ENCODE measurements at places on chromosomes 12 and 14.

GRCh38 chr12:14400599-14400998, 35.1 kb downstream of the ATF7IP start:
- DNase-seq = no peak

DNA sequence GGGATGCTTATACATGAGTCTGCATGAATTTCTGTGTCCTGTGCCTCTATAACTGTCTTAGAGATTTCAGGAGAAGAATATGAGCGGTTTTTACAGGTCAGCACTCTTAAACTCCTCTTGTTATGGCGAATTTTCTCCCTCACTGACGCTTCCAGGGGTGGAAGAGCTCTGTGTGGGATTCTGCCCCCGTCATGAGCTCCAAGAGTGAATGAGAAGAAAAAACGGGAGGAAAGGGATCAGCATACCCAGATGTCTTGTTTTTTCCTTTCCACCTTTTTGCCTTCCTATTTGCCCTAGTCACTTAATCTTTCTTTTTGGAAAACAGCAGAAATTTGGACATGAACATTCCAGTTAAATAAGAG, 651 bp downstream of the PFKM start:
- DNase-seq = no peak

DNA sequence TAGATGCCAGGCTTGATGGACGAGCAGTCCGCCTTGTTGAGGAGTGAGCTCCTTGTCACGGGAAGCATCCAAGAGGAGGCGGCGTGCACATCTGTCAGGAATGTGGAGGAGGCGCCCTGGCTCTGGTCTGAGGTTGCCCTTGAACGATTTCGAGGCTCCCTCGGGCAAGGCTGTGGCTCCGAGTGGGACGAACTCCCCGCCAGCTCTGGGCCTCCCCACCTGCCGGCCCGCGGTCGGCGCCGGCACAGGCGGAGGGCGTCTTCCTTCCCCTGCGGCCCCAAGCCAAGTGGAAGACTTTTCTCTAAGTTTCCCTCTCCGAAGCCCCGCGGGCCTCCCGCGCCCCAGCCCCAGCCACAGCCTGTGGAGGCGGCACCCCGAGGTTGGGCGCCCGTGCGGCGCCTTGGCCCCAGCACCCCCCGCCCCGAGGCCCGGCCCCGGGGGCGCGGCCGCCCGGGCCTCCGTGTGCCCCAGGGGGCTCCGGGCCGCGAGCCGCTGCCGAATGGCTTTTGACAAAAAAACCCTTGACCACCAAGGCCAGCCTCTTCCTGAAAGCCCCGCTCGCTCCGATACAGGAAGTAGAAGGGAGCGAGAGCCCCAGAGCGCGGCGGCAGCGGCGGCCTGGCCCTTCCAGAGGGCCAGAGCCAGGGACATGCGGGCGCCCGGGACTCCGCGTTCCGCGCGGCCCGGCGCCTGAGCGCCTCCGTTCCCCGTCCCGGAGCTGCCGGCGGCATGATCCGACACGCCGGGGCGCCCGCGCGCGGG, at the start of gene RIN3:
Gene RIN3, plus strand, starts transcription at position 578 of the 762 bp plus-strand sequence. Its CDS starts 152 bp downstream, at position 730.
- no peak for DNase-seq

DNA sequence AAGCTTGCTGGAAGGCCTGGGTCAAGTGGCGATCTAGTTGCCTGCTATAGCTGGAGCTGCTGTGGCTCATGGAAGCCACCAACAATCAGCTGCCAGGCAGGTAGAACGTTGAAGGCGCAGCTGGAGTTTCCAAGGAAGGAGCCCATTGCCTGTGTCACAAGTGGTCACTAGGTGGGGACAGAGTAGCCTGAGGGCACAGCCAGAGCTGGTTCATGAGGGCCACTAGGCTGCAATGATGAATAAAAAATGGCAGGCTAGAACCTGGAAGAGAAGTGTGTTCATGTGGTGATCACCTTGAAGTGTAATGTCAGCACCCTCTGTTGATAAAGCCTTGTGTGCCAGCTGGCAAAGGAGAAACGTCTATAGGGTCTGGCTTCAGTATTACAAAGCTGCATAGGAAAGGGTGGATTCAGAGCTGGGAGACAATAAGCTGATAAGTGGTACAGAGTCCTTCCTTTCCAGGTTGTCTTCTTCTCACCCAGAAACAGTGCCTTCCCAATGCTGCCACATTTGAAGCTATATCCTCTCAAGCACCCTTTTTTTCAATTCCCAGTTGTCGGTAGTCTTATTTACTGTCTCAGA, 165.8 kb downstream of the EMP1 start:
- peak; percentile 17 for DNase-seq

- no peak for DNase-seq
Measured at GRCh38 chr14:83908419-83908818, 1621.5 kb upstream of the FLRT2 start.

DNA sequence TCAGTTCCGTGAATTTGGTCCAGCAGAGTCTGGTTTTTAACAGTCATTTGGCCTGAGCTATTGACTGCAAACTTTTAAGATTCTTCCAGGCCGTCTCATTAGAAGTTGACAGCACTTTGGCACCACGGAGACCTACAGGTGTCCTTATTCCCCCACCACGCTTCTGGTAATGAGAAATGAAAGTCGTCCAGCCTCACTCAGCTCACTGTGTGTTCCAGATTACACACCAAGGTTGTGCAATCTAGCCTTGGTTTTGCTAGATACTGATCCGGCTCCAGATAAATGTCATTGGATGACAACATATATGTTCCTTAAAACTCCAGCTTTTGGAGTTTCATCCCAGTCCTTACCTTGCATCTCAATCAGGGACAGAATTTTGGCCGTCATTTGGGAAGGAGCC, 210.4 kb downstream of the CHST11 start:
- no peak for DNase-seq

- DNase-seq = no peak
Measured at GRCh38 chr14:53350866-53351265, 197.7 kb upstream of the DDHD1 start.

DNA sequence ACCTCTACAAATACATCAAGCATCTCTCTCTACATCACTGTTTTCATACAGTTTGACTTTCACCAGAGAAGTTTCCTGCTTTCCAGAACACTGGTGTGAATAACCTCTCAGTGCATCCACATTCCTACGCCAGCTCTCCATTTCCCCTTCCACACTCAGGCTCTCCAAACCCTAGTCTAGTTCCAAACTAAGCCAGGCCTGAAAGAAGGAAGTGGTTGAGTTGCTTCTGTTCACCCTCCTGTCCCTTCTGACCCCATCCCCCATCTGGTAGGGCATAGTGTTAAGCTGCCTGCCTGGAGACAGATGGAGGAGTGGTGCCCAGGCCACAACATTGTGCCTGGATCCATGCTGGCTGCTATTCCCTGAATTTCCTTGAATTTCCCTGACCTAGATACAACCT, 132.4 kb downstream of the GPR65 start:
- DNase-seq = no peak

DNA sequence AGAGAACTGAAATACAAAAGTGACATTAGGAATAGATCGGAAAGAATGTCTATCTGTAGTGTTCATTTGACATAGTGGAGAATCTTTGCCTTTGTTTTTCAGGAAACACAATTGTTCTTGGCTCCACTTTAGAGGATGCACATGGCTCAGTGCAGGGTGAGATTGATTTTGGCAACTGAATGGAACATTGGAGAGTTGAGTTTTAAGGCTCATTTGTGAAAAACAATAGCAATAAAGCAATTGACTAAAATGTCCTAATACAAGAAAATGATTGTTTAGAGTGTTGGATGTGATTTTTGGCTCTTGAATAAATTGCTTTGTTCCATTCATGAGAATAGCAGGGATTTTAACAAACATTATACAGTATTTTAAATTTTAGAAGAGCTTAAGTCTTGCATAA, 116.4 kb downstream of the SLC38A1 start:
- no peak for DNase-seq

DNA sequence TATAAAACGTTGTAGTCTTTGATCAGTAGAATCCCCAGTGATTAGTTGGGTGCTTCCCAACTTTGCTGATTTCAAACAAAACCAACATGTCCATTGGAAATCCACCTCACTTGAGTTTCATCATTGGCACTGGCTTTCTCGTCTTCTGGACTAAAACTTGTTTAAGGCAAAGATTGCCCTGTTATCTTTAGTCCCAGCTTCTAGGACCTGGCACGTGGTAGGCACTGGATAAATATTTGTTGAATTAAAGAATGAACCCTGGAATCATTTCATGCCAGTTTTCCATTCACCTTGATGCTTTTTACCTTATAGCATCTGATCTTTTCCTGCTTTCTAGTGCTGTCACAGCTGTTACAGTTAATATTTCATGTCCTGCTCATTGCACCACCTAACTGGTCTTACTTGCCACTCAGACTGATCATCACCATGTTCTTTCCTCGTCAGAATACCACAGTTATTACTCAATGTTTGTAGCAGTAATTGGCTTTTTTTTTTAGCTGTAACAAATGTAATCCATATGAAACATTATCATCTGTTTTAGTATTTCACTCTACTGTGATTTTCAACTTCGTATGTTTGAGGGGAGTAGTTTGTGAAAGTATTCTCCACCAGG, 7.3 kb upstream of the C12orf50 start:
- no peak for DNase-seq

- DNase-seq = no peak
Measured at GRCh38 chr14:53967606-53968005, 11.0 kb upstream of the BMP4 start.

GRCh38 chr12:32264961-32265360, 134.4 kb upstream of the FGD4 start:
- no peak for DNase-seq

DNA sequence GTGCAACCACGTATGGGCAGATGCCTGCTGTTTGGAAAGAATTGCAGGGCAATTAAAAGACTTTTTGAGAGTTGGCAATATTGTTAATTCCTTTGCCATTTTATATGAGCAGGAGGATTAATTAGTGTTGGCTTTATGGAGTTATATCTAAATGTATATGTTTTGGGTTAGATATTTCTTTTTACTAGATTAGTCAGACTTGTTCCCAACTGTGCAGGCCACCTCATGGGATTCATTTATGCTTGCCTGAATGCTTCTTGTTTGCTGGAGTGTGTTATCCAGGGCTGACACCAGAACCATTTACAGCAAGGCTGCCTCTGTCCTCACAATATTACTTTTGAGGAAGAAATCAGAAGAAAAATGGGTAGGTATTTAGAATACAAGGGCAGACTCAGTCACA, 192.5 kb downstream of the KTN1 start:
- DNase-seq = no peak

DNA sequence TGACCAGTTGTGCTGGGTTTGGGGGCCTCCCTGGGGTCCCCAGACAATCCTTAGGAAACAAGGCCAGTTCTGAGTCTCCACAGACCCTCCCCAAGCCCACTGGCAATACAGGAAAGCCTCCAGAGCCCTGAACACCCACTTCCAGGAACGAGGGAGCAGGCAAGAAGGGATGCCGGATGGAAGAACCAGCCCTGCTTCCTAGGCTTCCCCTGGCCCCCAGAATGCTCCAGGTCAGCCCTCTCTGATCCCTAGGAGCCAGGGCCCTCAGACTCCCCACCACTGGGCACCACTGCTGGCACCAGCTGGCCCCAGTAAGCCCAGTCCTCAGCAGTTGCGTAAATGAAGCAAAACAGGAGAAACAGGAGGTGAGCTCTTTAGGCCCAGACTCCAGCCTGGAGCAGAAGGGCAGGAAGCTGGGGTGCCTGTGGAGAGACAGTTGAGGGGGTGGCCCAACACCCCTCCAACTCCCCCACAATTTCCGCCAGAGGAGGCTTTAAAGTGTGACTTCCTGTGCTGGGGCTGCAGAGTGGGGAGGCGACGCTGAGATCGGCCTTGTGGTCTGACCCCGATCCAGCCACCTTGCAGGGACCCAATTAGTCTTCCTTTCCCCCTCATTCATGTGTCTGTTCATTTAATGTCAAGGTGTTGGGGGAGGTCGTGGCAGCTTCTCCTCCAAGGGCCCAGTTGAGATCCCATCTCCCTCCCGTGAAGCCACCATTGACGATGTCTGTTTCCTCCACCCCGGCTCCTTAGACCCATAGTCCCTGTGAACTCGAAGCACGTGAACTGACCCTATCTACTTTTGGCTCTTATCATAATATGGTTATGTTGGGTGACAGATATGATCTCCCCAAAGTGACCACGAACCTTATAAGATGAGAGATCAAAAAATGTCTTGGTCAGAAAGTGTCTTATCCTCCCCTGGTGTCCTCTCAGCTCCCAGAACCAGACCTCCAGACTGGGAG, 4.7 kb downstream of the TNFRSF1A start:
- DNase-seq = peak; percentile 61

DNA sequence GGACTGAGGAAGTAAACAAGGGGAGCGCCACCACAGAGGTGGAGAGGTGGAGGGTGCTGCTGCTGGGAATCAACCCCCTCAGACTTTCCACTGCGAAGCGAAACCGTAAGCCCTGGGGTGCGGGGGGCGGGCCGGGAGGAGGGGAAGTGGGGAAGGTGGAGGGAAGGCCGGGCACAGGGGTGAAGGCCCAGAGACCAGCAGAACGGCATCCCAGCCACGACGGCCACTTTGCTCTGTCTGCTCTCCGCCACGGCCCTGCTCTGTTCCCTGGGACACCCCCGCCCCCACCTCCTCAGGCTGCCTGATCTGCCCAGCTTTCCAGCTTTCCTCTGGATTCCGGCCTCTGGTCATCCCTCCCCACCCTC, at the start of gene LAG3:
Gene LAG3, plus strand, starts transcription at position 190 of the 365 bp plus-strand sequence. CDS start 333 bp downstream, outside the sequence.
- DNase-seq = peak; percentile 27

GRCh38 chr12:57735952-57736740, 2.4 kb downstream of the AGAP2 start:
- DNase-seq = no peak

GRCh38 chr12:121918679-121919038, 267 bp downstream of the CFAP251 start:
- no peak for DNase-seq

DNA sequence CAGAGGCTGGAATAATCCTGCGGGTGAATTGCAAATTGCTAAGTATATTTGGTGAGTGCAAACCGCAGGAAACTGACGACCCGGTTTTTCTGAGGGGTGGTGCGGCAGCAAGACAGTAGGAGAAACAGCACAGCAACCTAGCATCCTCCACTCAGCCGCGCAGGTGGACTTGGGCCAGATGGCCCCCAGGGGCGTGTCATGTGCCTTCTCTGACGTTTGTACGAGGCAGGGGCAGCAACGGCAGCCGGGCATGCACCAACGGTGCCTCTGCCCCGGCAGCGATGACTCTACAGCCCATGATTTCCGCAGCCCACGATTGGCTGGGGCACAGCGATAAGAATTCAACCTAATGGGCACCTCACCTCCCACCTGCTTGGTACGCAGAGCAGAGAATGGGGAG, 11.1 kb upstream of the CLEC2A start:
- DNase-seq = no peak

DNA sequence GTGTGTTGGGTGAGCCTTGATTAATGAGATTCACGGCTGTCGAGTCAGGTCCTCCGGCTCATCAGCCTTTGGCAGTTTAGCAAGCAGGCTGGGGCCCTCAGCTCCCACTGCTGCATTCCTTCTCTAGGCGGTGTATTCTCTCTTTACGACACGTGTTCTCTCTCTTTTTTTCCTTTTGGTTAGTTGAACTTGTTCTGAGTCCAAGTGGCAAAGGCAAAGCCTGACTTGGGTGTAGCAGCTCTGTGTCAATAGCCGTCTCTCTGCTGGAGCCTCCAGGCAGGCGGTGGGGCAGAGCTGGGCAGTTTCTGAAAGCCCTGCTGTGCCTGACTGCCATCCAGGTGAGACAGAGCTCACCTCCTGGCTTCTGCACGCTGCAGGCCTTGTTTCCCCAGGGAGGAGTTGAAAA, 46.6 kb downstream of the SUSD6 start:
- no peak for DNase-seq

GRCh38 chr14:94659901-94660300, 47.7 kb downstream of the SERPINA3 start:
- DNase-seq = no peak
